Renal cortical epithelial cell (primary cell): ENCODE measurements at places on chromosomes 1 and 21. TPM values are rescaled to one million over a fixed set of nuclear protein-coding genes. Genes with fewer than 3 reads are reported as not detected.

- peak; percentile 58 for DNase-seq
Measured at GRCh38 chr1:20250340-20250989, 40.2 kb upstream of the VWA5B1 start.

GRCh38 chr1:169466259-169467230, 19.2 kb downstream of the SLC19A2 start:
- DNase-seq = peak; percentile 50

DNA sequence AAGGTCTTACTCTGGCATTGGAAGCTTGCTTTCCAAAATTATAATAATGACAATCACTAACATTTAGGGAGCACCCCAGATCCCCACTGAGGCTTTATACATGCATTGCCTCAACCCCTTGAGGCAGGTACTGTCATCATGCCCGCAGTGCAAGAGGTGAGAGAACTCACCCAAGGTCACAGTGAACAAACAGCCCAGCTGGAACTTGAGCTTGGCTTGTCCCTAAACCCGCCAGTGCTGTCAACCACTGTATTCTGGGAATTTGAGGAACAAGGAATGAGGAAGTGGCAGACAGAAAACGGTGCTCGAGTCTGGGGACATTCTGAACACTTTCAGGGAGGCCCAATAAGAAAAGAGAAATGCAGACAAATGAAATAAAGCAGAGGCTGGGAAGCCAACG, 34.6 kb upstream of the TLR5 start:
- peak; percentile 43 for DNase-seq

- DNase-seq = no peak
Measured at GRCh38 chr21:43872531-43873197, 7.6 kb downstream of the AGPAT3 start.

- no peak for DNase-seq
Measured at GRCh38 chr1:75614399-75614756, 3.5 kb upstream of the SLC44A5 start.

GRCh38 chr21:28074676-28075075, 918.0 kb downstream of the LTN1 start:
- no peak for DNase-seq

- DNase-seq = no peak
Measured at GRCh38 chr1:34360574-34360973, 183.9 kb downstream of the C1orf94 start.

GRCh38 chr1:174914991-174915390, 84.8 kb upstream of the CACYBP start:
- no peak for DNase-seq

DNA sequence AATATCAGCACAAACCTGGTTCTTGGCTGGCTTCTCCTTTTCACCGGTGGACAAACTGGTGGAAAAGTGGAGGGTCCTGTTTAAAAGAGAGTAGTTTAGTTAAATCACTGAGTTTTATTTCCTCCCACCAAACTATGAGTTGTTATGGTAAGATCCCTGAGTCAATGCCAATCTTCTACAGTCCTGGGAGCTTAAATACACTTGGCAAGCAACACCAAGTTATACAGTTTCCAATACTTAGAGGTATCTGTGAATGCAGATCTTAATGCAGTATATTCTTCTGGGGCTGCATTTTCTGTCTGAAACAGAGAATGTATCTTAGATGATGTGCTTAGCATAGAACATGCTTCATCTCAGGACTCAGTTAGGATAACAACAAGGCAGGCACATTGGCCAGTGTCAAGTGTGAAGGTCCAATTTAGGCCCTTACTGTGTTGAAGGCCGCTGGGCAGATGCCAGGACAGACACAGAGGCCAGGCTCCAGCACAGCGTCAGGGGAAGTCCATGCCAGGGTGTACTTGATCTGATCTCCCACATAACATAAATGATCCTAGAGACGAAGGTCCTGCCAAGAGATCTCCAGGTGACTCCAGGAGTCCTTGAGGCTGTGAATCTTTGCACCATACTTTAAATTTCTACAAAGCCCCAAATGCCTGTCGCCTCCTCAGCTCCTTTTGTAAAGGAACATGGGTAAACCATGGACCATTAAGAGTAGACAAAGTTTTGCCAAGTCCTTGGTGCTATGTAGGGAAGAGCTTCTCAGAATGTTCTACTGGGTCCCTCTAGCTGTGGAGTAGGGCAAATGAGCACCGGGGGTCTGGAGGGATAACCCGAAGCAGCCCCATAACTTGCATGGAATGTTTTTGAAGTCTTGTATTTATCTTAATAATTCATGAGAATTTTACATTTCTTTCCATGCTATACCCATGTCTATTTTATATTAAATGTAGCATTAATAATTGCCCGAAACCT, 76.8 kb downstream of the KCNJ15 start:
- DNase-seq = peak; percentile 50

- DNase-seq = no peak
Measured at GRCh38 chr1:170776777-170777176, 112.8 kb downstream of the PRRX1 start.

- DNase-seq = no peak
Measured at GRCh38 chr1:244335456-244335855, 116.3 kb downstream of the ADSS2 start.

- DNase-seq = no peak
Measured at GRCh38 chr1:99004861-99005442, at the start of gene PLPPR5. PLPPR5 (minus strand) TSS chr1:99004861; CDS start chr1:99004671, 190 bp downstream.

GRCh38 chr1:219144658-219145315, 28.9 kb upstream of the LYPLAL1 start:
- no peak for DNase-seq

GRCh38 chr1:125086611-125087010, 3901.8 kb downstream of the SRGAP2C start:
- no peak for DNase-seq

DNA sequence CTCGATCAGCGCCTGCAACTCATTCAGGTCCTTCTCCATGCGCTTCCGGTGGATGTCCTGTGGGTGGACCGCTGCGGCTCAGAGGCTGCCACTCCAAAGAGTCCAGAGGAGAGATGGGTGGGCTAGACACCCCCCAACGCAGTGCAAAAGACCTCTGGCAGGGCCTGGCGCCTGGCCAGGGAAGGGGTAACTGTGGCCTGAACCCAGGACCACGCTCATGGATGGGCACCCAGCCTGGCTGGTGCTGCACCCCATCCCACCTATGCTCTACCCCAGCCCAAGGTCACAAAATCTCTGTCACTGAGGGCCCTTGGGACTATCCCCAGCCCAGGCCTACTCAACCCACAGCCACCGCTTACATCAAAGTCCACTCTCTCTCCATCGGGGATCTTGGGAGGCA, 12.2 kb downstream of the TNNT2 start:
- no peak for DNase-seq

DNA sequence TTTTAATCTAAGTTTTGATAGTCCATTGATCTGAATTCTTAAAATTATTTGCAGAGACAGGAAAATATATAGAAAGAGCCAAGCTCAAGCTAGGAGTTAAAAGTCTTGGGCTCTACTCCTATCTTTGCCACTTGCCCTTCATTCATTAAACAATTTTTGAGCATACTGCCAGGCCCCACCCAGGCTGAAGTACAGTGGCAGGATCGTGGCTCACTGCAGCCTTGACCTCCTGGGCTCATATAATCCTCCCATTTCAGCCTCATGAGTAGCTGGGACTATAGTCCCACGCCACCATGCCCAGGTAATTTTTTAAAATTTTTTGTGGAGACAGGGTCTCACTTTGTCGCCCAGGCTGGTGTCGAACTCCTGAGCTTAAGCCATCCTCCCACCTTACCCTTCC, 8.2 kb downstream of the TRMT13 start:
- DNase-seq = no peak

DNA sequence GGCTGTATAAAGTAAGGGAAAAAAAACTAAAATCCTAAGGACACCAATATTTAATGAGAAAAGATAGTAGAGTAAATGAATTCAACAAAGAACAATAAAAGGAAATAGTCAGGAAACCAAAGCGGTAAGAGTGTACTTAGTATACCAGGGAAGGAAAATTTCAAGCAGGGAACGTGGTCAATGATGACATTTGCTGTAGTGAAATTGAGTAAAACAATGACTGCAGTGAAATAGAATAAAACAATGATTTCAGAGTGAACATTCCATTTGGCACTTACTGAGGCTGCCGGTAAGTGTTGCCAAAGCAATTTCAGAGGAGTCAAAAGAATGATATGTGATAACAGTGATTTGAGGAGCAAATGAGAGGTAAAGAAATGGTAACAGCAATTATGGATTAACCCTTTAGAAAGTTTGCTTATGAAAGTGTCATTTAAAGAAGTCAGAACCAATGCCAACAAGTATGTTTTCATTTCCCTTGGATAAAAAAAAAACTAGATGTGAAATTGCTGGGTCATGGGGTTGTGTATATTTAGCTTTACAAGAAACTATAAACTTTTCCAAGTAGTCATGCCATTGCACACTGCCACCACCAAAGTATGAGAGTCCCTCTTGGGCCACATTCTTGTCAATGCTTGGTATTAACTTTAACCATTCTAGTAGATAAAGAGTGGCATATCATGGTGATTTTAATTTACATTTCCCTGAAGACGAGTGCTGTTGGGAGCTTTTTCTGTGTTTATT, 50.5 kb downstream of the VCAM1 start:
- DNase-seq = no peak

Gene KCNE2
- total RNA-seq = not detected in 2 replicates

Gene SPRR2A
- not detected in 2 replicates for total RNA-seq

Gene AKR7A2
- 64.3 and 73.8 TPM in 2 replicates for total RNA-seq

Gene EXTL1
- total RNA-seq = 0.05 TPM in 1 of 2 replicates, not detected in the other

Gene VWA5B1
- 0.05 TPM in 1 of 2 replicates, not detected in the other for total RNA-seq

Gene AK5
- total RNA-seq = 15.6 and 27.4 TPM in 2 replicates

Gene HMGCS2
- total RNA-seq = not detected in 2 replicates

Gene CSRP1
- 253 and 495 TPM in 2 replicates for total RNA-seq

Gene RGSL1
- total RNA-seq = 0.15 TPM in 1 of 2 replicates, not detected in the other

Gene OR2L8
- 0.25 TPM in 1 of 2 replicates, not detected in the other for total RNA-seq
